ENCODE measurements at places on chromosomes 11 and 22.

- no peak for DNase-seq
Measured at GRCh38 chr11:1480191-1480554, 6.4 kb downstream of the MOB2 start.

GRCh38 chr11:9681583-9682372 is 17.9 kb downstream of the SWAP70 start:
- DNase-seq = no peak

DNA sequence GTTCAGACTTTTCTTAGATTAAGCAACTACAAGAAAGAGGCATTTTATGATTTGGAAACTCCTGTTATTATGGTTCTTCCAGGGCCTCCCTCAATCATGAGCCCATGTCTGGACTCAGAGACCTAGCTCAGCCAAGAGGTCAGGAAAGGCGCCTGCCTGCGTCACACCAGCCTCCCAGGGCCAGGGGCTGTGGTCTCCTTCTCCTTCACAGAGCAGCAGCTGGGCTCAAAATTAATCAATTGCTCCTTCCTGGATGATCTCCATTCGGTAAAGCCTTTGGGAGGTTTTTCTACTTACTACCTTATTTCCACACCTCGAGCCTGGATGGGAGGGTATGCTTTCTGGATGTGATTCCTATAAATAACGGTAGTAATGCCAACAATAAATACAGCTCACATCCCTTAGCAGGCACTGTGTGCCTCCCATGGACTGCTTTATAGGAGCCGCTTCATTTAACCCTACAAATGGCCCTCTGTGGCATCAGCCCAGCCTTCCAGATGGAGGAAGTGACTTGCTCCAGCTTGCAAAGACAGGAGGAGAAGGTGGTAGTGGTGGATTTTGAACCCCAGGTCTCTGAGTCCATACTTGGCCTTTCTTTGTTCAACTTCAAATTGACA is 1445.6 kb downstream of the TBC1D22A start:
- DNase-seq = no peak

DNA sequence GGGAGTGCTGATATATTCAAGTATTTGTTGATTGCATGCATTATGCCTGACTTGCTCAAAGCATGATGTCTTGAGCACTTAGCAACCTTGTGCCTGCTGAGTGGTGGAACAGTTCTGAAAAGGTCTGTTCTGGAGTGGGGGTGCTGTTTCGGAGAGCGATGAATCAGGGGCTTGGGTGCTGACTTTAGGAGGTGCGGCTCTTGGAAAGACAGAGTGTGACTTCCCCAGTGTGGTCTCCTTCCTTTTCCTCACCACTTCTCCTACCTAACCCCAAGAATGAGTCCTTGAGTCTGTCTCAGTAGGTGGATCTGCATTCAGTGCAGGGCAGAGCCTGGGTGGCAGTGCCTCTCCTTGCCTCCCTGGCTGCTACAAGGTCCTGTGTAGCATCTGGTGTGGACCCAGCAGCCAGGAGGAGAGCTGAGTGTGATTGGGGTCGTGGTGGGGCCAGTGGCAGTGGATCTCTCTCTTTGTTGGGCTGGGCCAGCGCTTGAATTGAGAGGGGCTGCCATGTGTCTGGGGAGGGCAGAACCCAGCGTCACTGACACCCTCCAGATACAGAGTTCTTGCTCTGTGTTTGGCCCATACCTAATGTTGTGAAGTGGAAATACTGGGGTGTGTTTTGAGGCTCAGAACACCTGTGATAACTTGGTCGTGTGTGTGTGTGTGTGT is 35.9 kb downstream of the ST3GAL4 start:
- DNase-seq = no peak

GRCh38 chr11:133040289-133040900 is 491.9 kb downstream of the OPCML start:
- no peak for DNase-seq

- peak; percentile 81 for DNase-seq
Measured at GRCh38 chr22:43237280-43237679, 50.3 kb upstream of the TTLL12 start.

GRCh38 chr11:119919656-119920055 is 190.7 kb upstream of the NECTIN1 start:
- no peak for DNase-seq

GRCh38 chr11:118845369-118845768 is 38.3 kb upstream of the CXCR5 start:
- DNase-seq = no peak

DNA sequence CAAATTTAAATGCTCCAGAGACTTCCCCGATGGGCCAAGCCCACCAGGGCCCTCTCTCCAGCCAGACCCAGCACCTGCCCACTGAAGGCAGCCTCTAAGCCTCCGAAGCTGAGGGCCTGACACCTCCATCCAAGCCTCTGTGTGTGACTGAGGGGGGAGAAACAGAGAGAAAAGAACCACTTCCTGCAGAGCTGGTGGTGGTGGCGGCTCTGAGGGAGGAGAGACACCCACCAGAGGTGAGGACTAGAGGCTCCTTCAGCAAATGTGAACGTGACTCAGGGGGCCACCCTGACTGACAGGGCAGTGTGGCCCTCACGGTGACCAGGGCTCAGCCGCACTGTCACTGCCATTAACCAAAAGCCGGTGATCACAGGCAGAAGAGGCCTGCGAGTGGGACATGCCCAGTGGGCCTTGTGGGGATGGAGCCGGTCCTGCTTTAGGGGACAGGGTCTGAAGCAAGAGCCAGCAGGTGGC is 31.0 kb upstream of the CD5 start:
- no peak for DNase-seq

GRCh38 chr11:60858731-60859464 is 3.1 kb upstream of the PTGDR2 start:
- no peak for DNase-seq

DNA sequence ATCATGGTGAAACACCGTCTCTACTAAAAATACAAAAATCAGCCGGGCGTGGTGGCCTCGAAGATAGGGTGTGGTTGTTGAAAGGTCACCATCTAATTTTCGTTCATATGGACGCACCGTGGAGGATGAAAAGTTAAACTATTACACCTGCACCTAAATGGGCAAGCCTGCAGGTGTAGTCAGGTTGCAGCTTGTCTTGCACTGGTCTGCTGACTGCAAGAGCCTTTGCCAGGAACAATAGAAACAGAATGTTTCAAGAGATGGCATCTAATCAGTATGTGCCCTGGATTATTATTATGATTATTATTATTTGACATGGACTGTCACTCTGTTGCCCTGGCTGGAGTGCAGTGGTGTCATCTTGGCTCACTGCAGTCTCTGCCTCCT is 908 bp downstream of the NADSYN1 start:
- DNase-seq = no peak

GRCh38 chr11:94131718-94132115 is 3.1 kb downstream of the PANX1 start:
- no peak for DNase-seq

DNA sequence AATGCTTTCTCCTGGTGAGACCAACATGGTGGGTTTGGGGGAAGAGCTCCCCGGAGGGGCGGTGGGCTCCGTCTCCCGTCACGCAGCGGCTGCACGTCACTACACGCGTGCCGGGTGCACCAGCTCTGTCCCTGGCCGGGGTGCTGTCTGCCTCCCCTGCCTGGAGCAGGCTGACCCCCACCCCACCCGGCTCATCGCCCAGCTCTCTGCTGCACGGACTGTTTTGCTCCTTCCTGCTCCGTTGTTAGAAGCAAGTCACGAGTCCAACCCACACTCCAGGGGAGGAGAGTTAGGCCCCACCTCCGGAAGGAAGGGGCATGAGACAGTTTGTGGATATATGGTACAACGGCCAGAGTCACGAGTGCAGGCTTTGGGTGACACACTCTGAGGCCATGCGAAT is 364.9 kb downstream of the BRD1 start:
- DNase-seq = no peak
